ENCODE measurements at places on chromosomes 1 and 21. TPM values are rescaled to one million over a fixed set of nuclear protein-coding genes. Genes with fewer than 3 reads are reported as not detected.

Gene ICOSLG
- 9.4 TPM for total RNA-seq

Gene RCSD1
- 101 TPM for total RNA-seq

Gene PGBD5
- not detected for total RNA-seq

Gene AGT
- not detected for total RNA-seq

Gene BATF3
- total RNA-seq: 0.20 TPM

Gene CCDC181
- total RNA-seq: not detected
